ENCODE measurements at places on chromosomes 16 and 17.

DNA sequence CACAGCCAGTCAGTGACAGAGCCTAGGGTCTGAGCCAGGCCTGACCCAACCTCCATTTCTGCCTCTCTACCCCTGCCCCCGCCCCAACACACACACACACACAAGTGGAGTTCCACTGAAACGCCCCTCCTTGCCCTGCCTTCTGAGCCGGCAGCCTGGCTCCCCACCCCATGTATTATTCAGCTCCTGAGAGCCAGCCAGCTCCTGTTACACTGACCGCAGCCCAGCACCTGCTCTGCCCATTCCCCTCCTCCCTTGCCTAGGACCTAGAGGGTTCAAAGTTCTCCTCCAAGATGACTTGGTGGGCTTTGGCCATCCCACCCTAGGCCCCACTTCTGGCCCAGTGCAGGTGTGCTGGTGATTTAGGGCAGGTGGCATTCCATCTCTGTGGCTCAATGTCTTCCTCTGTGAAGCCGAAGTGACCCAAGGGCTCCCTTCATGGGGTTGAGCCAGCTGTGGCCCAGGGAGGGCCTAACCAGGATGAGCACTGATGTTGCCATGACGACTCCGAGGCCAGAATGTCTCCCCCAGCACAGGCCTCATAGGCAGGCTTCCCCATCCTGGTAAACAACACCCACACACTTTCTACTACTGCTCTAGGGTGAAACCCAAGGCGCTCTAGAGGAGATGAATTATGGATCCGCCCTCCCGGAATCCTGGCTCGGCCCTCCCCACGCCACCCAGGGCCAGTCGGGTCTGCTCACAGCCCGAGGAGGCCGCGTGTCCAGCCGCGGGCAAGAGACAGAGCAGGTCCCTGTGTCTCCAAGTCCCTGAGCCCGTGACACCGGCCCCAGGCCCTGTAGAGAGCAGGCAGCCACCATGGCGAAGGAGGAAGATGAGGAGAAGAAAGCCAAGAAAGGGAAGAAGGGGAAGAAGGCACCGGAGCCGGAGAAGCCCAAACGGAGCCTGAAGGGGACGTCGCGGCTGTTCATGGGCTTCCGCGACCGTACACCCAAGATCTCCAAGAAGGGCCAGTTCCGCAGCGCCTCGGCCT, 9.7 kb downstream of the MYO15A start:
- DNase-seq, result no peak

GRCh38 chr17:65389949-65390348, 171.5 kb downstream of the AXIN2 start:
- DNase-seq, result no peak

- no peak for DNase-seq
These were observed 168.8 kb downstream of the C16orf78 start for GRCh38 chr16:49542391-49542891.

- DNase-seq, result no peak
These were observed 45.4 kb upstream of the EMP2 start for GRCh38 chr16:10625595-10626357.

GRCh38 chr17:54368906-54369305, 531.7 kb upstream of the TOM1L1 start:
- DNase-seq, result no peak

DNA sequence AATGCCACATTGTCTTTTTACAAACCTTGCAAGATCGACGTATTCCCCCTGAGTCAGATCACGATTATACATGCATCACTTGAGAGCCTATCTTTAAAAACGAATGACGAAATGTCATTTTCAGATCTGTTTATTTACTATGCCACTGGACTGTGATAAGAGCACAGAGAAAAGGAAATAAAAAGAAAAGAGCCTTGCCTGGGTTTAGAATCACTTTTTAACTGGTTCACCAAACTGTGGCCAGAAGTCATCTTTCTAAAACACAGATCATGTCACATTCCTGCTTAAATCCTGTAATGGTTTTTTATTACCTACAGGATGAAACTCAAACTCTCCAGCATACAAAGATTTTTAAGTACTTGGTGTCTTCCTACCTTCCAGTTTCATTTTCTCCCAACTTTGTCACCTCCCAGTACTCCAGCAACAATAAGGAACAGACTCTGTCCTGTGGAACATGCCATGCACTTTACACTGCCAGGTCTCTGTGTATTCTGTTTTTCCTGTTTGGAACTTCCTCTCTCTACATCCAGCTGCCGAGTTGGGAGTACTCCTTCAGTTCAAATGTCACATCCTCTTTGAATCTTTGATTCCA, 91.5 kb downstream of the SNX11 start:
- DNase-seq, result no peak

GRCh38 chr17:40909755-40910154, 24.7 kb upstream of the KRT20 start:
- DNase-seq, result no peak

DNA sequence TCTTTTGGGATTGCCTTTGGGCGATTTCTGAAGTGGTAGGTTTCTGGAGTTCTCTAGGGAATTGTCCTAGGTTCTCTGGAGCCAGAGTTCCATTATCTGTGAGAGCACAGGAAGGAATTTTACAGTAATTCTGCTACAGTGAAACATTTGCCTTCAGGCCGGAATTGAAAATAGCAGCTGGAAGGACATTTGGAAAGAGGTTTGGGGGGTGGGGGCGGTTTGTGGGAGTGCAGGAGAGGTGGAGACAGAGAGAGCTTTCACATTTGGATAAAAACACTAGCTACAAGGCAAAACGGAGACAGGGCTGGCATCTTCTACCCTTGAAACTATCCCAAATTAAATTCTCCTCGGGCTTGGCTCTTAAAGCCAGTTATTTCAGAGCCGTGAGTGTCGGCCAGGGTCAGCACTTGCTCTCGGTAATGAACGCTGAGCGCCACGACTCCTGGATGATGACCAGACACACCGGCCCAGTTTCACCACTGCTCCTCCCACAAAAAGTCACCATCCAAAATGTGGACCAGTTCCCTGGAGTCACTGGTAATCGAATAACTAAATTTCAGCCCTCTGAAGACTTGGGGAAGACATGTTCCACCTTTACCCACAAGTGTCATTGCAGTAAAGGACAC, 67.7 kb upstream of the TANC2 start:
- no peak for DNase-seq

GRCh38 chr16:58461056-58461455, 38.9 kb upstream of the NDRG4 start:
- no peak for DNase-seq

DNA sequence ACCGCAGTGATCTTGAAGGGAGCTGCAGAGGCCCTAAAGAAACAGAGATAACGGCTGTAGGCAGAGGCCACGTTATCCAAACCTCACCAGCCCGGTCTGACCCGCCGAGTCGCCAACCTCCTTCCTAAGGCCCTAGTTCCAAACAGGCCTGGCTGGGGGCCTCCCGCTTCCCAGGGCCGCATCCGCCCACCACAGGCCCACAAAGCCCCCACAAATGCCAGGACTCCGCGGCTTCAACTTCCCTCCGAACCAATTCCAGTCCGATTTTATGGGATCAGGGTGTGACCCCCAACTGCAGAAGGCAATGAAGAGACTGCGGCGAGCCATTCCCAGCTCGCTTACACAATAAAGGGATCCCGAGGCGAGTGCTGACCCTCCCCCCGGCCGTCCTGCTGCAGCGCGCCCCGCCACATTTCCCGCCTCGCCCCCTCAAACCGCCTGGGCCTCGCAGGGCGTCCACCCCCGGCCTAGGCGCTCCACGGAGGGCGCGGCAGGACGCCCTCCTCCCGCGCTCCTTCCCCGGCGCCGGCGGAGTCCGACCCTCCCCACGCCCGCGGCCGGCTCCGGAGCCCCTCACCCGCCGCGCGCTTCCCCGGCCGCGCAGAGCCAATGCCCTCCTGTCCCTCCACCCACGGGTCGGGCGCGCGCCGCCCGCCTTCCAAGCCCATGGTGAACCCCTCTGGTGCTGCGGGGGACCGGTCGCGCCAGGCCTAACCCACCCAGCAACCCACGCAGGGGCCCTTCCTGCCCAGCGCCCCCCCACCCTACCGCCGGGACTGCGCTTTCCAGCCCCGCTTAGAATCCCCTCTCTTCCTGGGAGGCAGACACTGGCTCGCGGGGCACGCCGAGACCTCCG, 926 bp downstream of the MYH10 start:
- no peak for DNase-seq

DNA sequence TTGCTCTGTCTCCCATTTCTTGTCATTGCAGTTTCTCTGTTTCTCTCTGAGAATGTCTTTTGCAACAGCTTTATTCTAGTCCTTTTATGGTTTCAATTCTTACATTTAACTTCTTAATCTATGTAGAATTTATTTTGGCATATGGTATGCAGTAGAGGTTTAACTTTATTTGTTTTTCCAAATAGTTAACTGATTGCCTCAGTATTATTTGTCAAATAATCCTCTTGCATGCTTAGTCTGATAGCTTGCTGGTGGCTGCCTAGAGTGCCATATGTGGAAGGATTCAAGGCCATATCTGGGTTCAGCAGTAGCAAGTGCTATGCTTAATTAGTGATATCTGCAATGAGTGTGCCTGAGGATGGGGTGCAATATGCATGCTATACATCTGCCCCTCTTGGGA, 6.9 kb downstream of the SNTB2 start:
- DNase-seq, result no peak

DNA sequence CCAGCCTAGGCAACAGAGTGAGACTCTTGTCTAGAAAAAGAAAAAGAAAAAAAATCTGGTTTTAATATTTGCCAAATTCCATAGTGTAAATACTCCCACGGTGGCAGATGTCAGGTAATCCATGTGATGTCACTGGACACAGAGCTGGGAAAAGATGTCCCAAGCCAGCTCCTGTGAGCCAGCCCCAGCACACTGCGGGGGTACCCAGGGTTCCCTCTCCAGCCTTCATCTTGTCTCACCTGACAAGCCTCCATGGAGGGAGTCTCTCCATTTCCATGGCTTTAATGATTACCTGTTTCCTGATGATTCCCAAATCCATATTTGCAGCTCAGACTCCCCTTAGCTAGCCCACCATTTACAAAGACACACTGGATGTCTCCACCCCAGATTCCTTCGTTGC, 4.6 kb downstream of the CD300LB start:
- DNase-seq, result no peak

GRCh38 chr16:30122604-30123160, 338 bp downstream of the MAPK3 start:
- no peak for DNase-seq

GRCh38 chr17:15309793-15310192, 31.6 kb downstream of the TEKT3 start:
- no peak for DNase-seq

- DNase-seq, result no peak
These were observed 309.0 kb downstream of the CDH13 start for GRCh38 chr16:82935766-82936165.

- no peak for DNase-seq
These were observed 336.2 kb upstream of the PMFBP1 start for GRCh38 chr16:72508191-72508590.

DNA sequence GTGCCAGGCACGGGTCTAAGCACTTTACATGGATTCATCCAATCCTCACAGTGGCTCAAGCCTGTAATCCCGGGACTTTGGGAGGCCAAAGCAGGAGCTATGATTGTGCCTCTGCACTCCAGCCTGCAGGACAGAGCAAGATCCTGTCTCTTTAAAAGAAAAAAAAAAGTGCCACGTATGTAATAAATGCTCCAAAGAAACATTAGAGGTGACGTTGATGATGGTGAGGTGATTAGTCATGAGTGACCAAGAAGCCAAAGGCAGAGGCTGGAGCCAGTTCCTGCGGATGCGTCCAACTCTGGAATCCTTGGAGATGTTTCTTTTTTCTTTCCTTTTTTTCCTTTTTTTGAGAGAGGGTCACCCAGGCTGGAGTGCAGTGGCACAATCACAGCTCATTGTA, 59.4 kb upstream of the SIAH1 start:
- DNase-seq, result no peak

DNA sequence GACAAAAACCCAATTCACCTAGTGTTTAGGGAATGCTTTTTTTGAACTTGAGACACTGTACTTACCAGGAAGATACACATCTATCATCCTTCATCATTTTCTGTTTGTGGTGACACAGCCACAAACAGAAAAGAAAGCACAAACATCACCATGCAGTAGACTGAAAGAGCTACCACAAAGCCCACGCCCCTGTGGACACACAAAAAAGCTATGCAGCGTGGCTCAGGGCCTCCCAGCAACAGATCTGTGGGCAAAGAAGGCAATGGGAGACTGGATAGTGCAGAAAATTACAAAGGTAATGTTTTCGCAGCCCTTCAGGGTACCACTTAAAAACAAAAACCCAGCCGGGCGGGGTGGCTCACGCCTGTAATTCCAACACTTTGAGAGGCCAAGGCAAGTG, 9.6 kb downstream of the COTL1 start:
- DNase-seq, result no peak

- DNase-seq, result no peak
These were observed 6.5 kb downstream of the RGS11 start for GRCh38 chr16:269061-269796.

GRCh38 chr16:1919327-1919998, 1.2 kb upstream of the HS3ST6 start:
- no peak for DNase-seq

GRCh38 chr17:81905993-81906392, 4.0 kb downstream of the NPB start:
- no peak for DNase-seq
